MV-4-11 (cell line): ENCODE measurements at places on chromosomes 7 and 10.
A peak's percentile ranks its signal among the peaks of the same experiment; 100 is the strongest.

DNA sequence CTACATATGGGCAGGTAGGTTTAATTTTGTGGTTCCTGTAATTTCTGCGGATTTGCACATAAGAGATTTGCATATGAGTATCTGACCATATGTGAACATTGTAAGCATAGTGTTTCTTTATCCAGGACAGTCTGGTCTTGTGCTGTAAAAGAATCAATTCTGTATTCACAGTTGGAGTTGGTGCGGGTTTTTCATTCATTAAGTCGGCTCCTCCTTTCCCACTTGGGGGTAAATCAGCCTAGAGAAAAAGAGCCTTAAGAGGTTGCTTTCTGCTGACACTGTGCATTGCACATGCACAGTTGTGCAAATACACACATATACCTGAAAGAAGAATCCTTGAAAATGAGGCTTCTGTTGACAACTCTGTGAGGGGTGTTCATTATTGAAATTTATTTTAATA lies 6.1 kb upstream of the CYP26C1 start:
- DNase-seq = no peak

DNA sequence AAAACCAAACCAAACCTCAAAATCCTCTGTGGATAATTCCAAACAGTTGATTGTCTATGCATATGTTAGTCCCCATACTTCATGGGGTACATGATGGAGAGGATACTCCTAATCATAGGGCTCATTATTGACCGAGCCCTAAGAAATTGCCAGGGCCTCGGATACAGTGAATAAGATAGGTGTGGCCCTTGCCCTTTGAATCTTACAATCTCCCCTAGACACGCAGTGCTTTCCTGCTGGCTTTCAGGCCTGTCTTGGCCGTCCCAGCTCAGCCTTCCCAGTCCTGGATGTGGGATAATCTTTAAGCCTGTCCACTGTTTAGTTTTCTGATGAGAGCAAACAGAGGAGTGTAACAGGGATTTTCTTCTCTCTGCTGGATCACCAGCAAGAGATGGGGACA lies 161.8 kb downstream of the TMEM178B start:
- no peak for DNase-seq

DNA sequence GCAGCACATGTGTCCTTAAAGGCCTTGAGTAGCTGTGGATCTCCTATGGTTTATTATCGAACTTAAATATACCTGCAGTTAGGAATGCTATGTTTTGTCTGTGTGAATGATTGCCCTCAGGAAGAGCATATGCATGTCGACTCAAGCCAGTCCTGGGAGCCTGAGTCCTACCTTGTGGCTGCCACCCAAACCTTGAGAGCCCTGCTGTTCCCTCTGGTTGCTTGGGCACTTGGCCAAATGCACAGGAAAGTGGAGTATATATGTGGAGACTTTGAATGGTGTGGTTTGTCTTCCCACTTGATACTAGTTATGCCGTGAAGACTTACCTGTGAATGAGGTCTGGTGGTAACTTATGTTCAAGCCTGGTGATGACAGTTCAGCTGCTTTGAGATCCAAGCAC lies 409.8 kb downstream of the LRMDA start:
- DNase-seq = no peak

DNA sequence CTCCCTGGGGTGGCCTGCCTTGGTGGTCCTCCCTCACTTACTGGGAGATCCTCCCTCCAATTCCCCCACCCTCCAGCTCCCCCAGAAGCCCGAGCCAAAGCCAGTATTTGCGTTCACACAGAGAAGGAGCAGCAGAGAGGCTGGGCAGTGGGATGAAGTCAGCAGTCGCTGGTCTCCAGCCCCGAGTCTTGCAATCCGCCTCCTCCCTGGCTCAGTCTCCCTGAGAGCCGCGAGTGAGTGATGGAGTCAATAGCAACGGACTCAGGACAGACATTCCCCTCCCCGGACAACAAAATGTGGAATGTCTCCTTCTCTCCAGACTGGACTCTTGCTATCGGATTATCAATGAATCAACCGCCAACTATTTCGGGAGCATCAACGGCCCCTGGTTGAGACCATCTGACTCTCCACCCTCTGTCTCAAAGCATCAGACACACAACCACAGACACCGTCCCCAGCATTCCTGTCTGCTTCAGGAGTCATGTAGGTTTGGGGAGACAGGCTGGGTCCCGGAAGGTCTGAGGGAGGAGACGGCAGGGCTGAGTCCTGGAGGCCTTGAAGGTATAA lies 178.4 kb downstream of the SH3PXD2A start:
- DNase-seq = no peak

- DNase-seq = peak; percentile 82
Measured at GRCh38 chr7:65981965-65982792, at the start of gene GUSB. Gene GUSB (minus strand): TSS chr7:65982213. CDS start chr7:65982183, 30 bp downstream.

GRCh38 chr7:47483604-47484273 lies 98.2 kb downstream of the TNS3 start:
- peak; percentile 29 for DNase-seq

DNA sequence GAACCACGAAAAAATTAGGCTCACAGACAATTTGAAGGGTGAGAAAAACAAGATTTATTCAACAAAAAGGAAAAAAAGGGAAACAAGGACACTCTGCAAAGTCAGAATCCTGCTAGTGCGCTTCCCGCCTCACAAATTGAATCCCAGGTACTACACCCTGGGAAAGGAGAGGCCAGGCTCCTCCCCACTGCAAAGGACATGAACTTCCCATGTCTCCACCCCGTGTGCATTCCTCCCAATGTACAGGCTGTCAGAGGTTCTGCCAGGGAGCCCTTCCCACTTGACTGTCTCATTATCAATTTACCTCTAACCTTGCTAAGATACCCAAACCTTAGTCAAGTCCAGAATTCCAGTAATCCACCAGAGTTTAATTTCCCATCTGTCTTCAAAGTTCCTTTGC lies 70.4 kb upstream of the CDK1 start:
- DNase-seq = no peak

GRCh38 chr7:136370137-136370536 lies 393.0 kb upstream of the MTPN start:
- no peak for DNase-seq

DNA sequence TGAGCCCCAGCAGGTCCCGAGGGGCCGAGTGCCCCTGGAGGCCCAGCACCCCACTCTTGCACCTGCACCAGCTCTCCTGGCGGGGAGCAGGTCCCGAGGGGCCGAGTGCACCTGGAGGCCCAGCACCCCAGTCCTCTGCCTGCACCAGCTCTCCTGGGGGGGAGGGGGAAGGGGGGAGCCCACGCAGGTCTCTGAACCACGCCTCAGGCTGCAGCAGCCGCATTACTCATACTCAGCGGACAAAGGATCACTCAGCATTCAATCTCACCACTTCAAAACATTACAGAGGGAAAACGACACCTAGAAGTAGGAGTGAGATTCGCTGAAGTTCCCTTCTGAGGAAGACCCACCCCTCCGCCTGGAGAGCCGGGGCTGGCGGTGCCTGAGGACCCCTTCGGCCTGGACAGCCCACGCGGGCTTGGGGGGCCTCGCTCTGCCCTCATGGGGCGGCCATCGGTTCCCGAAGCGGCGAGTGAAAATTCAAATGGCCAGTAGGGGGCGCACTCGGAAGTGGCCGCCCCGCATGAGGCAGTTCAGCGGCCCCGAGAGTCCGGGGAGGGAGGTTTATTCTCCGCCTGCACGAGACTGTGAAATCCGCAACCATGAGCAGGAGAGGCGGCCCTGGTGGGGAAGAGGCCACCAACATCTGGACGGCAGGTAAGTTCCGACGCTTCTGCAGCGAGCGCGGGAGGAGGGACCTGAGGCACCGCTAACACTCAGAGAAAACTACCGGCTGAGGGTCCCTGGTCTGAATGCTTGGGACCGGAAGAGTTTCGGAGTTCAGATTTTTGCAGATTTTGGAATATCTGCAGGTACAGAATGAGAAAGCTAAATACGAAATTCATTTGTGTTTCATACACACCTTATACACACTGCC lies 1.1 kb upstream of the GPER1 start:
- DNase-seq = peak; percentile 35

DNA sequence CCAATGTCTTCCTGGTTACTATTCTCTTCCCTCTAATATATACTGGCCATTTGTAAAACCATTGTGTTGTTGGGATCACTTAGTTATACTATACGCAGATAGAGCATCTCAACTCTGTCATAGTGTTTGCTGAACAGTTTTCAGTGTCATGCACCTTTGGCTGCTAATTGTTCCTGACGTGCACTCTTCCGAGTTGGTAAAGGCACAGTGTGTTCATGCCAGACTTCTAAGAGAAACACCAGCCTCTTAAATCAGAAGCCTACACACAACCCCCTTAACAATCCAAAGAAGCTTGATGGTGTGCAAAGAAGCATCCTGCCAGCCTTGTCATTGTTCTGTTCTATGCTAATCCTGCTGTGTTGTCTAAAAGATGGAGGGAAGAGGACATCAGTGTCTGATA lies 131.1 kb downstream of the MAPK8 start:
- DNase-seq = no peak

DNA sequence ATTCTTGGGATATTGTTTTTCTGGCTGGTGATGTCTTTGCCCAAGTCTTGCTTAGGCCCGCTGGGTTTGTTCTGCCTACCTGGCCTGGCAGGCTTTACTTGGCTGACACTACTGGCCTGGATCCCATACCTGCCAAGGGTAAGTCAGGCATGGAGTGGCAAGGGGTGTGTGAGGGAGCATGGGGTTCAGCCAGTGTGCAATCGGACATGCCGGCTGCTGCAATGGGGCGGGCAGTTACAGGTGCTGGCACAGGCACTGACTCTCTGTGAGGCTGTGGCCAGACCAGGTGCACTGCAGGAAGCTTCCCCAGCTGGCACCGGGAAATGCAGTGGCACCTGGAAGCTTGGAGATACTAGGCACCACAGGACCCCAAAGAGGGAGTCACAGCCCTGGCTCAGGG lies 168.4 kb downstream of the PON1 start:
- DNase-seq = no peak

GRCh38 chr7:111593343-111593742 lies 31.1 kb upstream of the IMMP2L start:
- DNase-seq = no peak

DNA sequence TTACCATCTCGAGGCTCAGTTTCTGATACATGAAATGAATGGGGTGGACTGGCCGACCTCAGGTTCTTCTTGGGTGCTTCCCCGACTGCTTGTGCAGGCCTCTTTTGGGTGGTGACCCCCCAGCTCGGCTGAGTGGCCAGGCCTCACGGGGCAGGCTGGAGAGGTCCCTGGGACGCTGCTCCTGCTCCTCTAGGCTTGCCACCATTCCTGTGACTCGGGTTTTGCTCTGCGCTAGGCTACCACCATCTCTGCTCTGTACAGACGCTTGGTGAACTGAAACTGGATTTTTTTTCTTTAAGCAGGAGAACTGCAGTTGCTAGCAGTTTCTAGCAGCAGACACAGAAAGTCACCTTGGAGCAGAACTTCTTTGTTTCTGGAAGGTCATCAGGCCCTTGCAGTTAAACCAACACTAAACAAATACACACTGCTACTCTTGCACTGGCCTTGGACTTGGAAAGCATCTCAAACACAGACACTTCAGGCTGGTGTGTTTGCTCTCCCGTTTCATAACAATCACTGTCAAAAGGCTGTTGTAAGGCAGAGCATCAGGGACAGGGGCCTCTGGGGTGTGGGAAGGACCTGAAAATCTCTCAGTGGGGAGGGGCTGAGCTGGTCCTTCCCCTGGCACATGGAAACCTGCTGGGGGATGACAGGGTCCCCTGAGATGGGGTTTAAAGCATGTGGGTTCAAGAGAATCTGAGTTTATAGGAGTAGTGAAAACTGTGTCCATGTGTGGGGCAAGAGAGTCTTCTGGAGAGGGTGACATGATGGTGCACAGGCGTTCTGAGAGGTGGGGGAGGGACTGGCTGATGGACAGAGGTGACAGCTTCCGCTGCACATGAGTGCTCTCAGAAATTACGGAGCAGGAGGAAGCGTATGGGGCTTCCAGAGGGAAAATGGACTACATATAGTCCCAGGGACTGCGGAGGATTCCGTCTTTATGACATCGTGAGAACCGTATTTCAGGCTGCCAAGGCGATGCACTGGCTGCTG lies 35.0 kb upstream of the GIMAP8 start:
- no peak for DNase-seq

DNA sequence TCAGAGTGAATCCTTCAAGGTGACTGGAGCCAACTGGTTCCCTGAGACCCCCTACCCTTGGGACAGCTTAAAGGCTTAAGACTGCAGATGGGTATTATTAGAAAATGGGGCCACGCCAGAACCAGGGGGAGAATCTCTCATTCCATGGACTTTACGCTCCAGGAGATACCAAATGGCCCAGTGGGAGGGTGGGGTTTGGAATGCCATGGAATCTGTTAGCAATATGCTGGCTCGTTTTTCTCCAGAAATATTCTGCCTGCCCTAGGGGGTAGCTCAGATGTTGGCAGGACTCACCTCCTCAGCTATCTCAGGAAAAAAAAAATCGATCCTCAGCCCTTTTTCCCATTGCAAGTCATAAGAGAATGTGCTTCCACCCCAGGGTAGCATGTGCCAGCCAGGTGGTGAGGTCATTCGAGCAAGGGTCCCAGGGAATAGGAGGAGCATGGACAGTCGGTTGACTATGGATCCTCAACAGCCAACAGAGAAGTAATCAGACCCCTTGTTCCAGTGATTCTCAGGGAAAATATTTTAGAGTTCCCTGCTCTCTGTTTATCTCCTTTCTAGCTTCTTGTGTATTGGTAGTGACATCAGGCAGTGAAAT lies 22.9 kb downstream of the SVIL start:
- no peak for DNase-seq

- DNase-seq = no peak
Measured at GRCh38 chr7:132996581-132997242, 85.2 kb downstream of the CHCHD3 start.

DNA sequence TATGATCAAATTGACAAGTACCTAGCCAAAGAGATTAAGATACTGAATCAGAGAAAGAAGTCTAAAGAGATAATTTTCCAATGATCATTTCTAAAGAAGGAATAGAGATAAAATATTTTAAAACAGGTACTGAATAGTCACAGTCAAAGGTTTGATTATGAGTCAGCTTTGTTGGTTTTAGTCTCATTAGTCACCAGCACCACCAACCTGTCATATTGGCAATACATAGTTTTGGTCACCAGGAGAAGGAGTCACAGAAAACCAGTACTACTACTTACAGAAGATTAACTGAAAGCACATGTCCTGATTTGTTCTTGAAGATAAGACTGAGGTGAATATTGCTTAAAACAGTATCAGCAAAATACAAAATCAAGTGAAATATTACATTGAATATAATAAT lies 34.6 kb downstream of the ZEB1 start:
- peak; percentile 22 for DNase-seq

GRCh38 chr7:39294022-39294421 lies 272.2 kb upstream of the YAE1 start:
- no peak for DNase-seq

DNA sequence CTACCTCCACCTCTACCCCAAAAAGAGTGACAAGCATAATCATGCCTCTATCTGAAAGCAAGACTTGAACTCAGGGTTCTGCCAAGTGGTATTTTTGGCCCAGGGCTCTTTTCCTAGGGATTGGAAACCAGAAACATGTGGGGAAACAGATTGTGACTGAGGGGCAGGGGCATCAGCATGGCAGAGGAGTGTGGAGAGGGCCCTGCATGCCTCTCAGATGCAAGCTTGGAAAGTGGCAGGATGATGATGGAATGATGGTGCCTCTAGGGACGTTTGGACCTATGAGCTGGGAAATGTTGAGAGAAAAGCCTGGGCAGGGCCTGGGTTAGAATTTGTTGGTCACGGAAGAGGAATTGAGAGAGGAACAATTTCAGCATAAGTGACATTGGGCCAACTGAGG lies 78.4 kb upstream of the LEP start:
- no peak for DNase-seq

- DNase-seq = no peak
Measured at GRCh38 chr10:102918817-102919245, 737 bp downstream of the CNNM2 start.
